ENCODE measurements at places on chromosomes 13 and 19.

DNA sequence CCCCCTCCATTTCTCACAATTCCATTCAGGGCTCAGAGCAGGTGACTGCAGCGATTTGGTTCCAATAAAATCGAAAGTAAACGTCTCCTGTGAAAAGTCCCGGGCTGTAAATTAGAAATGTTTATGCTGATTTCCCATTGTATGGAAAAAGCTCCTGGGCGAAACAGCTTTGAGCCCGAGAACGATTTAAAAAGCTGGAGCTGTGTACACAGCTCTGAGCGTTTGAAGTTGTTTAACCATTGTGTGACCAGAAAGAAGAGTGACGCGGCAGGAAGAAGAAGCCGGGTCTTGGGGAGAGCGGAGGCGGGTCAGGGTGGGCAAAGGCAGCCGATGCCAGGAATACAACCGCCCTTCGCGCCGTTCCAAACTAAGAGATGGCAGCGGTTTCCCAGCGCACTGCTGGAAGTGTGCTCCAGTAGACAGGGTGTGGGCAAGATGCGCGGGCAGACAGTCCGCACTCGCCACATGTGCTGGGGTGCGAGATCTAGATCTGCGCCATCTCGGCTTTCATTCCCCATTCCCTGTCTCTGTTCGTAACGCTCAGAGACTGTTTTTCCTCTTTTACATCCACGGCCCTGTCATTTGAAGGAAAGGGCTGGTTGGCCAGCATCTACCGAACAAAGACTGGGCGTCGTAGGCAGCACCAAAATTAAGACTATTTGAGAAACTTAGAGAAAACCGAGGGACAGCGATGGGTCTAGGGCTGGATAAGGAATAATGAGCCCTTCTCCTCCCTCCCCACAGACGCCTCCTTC, 960 bp upstream of the GSX1 start:
- no peak for DNase-seq

- DNase-seq = peak; percentile 83
These were observed 9.4 kb upstream of the CEACAM16 start for GRCh38 chr19:44689290-44690130.

- DNase-seq = no peak
These were observed 2.2 kb downstream of the NDFIP2 start for GRCh38 chr13:79483086-79483706.

DNA sequence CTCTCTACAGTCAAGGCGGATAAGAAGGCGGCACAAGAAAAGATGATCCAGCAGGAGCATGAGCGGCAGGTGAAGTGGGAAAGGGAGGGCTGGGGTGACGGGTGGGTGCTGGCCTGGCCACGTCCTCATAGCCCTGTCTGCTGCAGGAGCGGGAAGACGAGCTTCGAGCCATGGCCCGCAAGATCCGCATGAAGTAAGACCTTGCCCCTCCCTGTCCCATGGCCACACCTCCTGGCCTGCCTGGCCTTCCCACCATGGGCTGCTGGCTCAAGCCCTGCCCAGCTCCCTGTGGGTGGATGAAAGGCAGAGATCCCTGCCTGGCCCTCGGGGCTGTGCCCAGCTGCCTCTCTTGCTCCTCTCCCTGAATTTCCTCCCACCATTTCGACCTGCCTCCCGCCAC, 7.2 kb downstream of the ZNF296 start:
- no peak for DNase-seq

DNA sequence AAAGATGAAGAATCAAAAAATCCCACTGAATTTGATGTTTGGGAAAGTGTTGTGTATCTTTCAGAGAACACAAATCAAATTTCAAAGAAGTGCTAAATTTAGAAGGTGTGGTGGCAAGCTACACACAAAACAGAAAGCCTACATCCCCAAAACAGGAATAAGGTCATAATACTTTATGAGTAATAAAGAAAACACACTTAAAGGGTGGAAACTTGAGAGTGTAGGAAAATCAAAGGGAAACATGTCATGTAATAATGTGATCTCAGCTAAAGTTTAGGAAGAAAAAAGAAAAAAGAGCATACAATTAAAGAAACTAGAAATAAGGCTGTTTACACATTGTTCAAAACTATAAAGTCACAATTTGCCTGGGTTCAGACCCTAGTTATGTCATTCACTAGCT, 668.7 kb downstream of the PCDH17 start:
- DNase-seq = no peak

DNA sequence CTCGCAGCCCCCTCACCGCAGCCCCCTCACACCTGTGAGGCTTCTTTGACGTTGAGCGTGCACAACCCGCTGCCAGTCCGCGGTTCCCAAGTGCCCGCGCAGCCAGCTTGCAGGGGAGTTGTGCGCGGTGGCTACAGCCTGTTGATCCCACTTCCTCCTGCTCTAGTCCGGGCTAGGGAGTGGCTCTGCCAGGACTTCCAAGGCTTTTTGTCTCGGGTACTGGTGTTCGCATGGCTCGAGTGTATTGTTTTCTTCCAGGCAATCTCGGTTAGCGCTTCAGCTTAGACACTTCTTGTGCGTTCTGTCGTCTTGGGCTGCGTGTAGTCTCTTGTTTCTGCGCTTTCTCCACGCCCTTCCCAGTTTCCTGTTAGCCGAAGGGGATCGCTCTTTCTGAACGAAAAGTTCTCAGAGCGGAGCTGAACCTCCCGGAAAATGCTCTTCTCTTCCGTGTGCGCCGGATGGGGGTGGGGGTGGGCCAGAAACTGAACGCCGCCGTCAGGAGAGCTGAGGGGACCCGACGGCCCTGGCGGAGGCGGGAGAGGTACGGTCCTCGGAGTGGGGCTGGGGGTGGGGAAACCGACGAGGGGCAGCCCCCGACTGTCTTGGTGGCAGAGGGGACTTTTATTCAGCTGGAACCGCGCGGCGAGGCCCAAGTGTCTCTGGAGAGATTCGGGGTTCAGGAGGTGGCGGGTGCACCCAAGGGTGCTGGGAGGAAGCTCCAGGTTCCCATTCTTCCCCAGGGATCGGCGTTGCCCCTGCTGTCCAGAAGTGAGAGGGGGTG, 697 bp upstream of the DGKH start:
- DNase-seq = peak; percentile 74

GRCh38 chr13:107764046-107764445, 451.3 kb downstream of the LIG4 start:
- DNase-seq = no peak

- no peak for DNase-seq
These were observed 41.7 kb downstream of the CELF5 start for GRCh38 chr19:3266092-3266693.

DNA sequence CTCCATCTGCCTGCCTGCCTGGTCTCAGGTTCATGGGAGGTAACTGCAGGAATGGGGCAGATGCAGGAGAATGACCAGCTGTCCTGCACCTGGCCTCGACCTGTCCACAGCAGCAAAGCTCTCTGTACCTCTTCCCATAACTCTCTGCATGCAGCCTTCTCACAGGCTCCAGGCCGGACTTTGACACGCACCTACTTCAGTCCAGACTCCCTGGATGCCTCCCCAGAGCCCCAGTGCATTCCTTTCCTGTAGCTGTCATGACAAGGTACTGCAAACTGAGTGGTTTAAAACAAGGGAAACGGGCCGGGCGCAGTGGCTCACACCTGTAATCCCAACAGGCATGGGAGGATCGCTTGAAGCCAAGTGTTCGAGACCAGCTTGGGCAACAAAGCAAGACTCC, 3.3 kb downstream of the NANOS2 start:
- DNase-seq = no peak

GRCh38 chr13:108115738-108116137, 99.6 kb downstream of the LIG4 start:
- no peak for DNase-seq
